ENCODE measurements at places on chromosomes 1 and 21.

DNA sequence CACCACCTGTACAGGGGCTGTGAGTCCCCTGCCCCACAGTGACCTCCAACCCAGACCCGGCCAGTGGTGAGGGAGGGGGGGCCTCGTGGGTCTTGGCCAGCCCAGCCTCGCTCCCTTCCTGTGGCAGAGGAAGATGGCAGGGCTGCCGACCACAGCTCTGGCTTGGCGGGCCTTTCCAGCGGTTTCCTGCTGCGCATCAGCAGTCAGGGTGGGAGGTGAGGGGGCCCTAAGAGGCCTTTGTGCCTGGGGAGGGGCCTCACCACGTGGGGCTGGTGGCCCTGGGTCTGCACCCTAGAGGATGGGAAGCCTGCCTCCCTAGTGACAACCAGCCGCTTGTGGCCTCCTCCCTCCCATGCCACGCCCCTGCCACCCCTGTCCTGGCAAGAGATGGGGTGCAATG lies 72.6 kb upstream of the ARHGEF16 start:
- no peak for DNase-seq

DNA sequence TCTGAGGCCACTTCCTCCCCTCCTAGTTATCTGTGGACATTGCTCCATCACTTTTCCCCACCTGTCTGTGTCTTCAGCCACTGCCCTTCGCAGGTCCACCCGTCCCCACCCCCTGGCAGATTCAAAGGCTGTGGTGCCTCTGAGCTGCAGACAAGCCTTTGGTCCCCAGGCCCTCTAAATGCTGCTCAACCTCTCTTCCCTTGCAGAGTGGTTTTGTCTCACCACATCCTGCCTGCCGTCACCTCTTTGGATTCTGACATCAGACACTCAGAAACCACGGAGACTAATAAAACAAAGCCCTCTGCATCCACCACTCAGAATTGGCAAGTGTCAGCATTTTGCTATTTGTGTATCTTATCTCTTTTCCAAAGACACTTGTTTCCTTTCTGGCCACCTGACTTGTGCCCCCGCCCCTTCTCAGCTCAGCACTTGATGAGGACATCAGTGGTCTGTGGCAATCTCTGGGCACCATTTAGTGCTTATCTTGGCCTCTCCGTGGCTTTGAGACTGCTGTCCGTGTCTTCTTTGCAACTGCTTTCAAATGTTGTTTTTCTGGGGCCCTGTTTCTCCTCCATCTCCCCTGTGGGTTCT lies 7.7 kb downstream of the CNIH3 start:
- peak; percentile 38 for DNase-seq

- DNase-seq = no peak
Measured at GRCh38 chr21:36517366-36518075, 37.6 kb upstream of the CLDN14 start.

DNA sequence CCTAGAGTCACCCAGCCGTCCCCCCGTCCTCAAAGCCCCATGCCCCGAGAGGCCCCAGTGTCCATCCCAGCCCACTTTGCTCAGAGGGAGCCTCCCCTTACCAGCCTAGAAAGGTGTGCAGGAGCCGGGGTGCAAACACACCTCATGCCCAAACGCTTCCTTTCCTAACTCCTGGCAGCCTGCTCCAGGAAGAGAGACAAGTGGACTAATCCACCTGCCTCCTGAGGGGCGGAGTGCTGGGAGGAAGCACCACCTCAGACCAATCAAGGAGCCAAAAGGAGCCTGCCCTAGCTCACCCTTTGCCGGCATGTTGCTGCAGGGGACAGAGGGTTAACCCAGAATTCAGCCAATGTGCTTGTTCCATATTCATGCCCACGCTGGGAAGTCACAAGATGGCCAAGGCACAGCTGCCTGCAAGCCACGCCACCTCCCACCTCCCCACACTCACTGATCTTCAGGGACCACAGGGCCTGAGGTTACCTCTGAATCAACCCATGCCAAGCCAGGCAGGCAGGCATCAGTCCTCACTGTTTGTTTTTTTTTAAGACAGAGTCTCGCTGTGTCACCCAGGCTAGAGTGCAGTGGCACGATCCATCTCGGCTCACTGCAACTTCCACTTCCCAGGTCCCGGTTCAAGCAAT lies 27.8 kb downstream of the PLEKHA6 start:
- no peak for DNase-seq

GRCh38 chr1:193229136-193229535 lies 42.7 kb upstream of the B3GALT2 start:
- no peak for DNase-seq

DNA sequence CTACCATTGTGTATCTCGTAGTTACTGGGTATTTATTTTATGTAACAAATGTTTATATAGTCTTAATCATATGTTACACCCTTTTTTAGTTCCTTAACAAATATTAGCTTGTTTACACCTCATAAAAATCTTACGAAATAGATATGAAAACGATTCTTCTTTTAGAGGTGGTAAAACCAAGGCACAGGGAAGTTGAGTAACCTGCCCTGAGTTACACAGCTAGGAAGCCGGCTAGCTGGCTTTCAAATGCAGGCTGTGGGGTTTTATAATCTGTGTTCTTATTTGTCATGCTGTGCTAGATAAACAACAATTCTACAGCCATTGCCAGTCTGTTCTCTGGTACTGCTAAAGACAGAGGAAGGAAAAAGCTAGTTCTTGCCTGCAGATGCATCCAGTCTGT lies 109.6 kb downstream of the NOS1AP start:
- no peak for DNase-seq

DNA sequence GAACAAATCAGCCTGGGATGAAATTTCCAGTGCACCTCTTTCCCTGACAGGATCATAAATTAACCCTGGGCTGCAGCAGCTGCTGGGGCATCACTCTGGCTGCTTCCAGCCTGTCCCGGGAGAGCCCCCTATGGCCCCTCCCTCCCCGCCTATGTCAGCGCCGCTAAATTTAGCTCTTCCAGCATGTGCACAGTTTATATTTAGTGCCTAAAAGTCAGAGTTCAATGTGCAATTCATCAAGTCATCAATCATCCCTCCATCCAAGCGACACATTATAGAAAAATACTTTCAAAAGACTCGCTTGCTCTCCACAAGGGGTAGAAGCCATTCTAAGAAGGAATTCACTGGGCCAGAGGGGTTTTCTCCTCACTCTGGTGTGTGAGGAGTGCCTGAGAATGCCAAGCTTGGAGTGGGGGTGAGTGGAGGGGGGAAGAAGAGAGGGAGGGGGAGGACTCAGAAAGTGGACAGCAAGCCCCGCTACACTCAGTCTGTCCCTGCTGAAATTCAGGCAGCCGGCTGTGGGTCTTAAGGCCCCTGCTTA lies 37.4 kb downstream of the XCL1 start:
- DNase-seq = no peak

DNA sequence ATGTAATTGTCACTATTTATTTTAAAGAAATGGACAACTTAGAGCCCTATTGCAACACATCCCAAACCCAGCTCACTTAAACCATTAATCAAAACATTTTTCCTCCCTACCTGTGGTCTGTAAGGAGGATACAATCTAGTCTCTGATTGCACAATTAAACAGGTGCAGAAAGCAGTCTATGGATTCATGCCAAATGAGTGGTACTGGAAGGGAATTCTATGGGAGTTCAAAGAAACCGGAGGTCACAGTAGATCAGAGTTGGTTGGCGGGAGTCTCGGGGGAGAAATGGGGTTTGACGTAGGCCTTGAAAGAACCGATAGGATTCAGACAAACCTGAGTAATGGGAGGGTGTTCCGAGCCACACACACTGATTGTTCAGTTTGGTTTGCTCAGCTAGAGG lies 314.9 kb downstream of the KIF26B start:
- no peak for DNase-seq

DNA sequence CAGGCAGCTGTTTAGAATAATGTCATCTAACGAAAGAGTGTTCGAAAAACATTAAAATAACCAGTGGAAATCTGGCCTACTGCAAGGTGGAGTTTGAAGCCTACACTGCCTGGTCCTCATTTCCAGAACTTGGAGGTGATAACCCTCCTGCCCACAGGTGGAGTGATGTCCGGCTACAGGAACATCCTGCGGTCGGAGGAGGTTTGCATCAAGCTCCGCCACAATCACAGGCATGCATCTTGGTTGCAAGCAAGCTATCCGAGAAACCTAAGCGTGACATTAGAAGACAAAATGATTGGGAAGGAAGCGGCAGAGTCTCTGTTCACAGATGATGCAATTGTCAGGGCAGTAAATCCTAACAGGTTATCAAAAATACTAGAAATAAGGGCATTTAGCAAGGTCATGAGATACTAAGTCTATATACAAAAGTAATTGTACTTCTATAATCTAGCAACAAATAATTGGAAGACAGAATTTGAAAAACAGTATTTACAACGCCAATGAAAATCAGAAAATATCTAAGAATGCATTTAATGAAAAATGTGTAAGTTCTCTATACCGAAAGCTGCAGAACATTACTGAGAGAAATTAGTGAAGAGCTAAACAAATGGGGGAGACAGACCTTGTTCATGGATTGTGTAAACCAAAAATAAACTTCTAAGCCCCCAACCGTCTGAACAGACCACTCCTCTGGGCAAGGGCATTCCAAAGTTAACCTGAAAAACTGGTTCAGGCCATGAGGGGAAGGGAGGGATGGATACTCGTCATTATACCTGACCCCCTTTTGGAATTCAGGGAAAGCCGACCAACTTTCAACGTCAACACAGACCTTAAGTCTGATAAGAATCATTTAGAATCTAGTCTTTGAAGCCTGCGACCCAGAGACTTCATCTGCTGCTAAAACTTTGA lies 4.7 kb upstream of the SLC19A1 start:
- no peak for DNase-seq

DNA sequence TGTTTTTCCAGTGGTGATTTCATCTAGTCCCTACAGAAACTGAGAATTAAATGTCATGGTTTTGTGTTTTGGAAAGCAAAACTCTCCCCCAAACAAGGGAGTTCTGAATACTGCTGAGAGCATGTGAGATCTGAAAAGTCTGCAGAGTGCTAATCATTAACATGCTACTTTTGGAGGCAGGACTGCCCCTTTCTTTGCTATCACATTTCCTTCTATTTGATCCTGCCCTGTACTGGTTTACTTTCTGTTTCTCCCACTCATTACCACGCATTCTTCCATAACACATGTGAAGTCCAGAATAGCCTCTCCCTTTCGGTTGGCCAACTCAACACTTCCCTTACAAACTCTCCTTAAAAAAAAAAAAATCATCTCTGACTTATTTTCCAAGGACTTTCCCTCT lies 63.6 kb downstream of the GADD45A start:
- DNase-seq = peak; percentile 70

DNA sequence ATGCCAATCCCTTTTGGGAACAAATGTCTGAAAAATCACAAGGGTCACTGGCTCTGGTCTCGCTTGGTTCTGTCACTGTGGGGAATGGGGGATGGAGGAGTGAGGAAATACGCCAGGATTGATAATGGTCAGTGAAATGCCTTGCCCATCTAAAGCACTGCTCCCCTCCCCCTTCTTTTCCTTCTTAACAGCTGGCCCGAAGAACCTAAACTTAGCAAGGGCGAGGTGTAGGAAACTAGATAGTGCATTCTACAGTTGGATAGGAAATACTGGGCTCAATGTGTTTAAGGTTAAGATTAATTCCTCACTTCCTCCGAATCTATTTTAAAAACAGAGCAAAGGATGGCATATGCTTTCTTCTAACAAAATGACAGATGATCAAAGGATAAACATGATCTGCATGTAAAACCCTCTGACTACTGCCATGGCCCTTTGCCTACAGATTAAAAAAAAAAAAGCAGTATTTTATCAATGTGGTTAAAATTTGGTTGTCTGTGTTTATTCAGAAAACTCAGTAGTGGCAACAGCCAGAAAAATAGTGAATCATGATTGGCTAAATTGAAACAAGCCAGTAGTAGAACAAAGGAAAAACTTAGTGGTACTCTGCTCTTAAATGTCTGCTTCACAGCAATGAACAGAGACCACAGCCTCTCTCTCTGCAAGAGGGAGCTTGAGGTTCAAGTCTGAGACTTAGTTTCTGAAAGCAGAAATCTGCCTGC lies 86.1 kb upstream of the VAV3 start:
- no peak for DNase-seq

DNA sequence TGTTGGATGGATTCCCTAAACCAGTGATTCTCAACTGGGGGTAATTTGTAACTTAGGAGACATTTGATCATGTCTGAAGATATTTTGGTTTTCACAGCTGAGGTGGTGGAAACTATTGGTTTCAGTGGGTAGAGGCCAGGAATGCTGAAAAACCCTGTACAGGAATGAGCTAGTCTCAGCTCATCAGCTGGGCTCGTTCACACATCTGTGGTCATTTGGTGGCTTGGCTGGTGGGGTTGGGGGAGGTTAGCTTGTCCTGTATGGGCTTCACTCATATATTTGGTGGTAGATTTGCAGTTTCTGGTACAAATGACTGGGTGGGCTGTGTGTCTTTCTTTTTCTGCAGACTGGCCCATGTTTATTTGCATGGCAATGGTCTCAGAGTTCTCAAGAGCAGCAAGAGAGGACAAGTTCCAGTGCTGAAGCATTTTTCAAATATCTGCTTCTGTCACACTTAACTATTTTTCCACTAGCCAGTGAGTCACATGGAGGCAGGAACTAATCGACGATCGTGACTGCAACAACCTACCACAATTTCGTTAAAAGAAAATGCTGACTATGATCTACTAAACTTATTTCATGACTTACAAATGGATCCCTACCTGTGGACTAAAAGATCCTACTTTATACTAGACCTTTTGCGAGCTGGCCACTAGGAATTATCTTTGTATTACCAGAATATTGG lies 321.7 kb upstream of the PLXNA2 start:
- no peak for DNase-seq

GRCh38 chr1:1199141-1199960 lies 7.0 kb downstream of the TNFRSF18 start:
- DNase-seq = no peak

GRCh38 chr1:173424782-173425407 lies 52.2 kb upstream of the PRDX6 start:
- DNase-seq = no peak

- DNase-seq = no peak
Measured at GRCh38 chr1:55067022-55067778, 27.9 kb downstream of the PCSK9 start.
